ENCODE measurements at places on chromosomes 1 and 21. TPM values are rescaled to one million over a fixed set of nuclear protein-coding genes. Genes with fewer than 3 reads are reported as not detected.

The KCNC4 gene
- 5.7 TPM for total RNA-seq

The AKR7A3 gene
- total RNA-seq: 0.54 TPM

The CFHR4 gene
- total RNA-seq: not detected

The CLDN14 gene
- total RNA-seq: not detected

The NBPF14 gene
- 47.4 TPM for total RNA-seq

The DMRTA2 gene
- total RNA-seq: not detected

The FBXO2 gene
- 0.27 TPM for total RNA-seq

The LCE1C gene
- not detected for total RNA-seq

The KRTAP11-1 gene
- total RNA-seq: not detected

The GJA9 gene
- not detected for total RNA-seq

The DAB1 gene
- total RNA-seq: under 0.01 TPM

The F3 gene
- 0.27 TPM for total RNA-seq

The ERO1B gene
- total RNA-seq: 4.8 TPM

The SLC6A9 gene
- 0.81 TPM for total RNA-seq

The TNFRSF25 gene
- total RNA-seq: 7.3 TPM

The PCSK9 gene
- under 0.01 TPM for total RNA-seq

The TMEM81 gene
- total RNA-seq: 0.54 TPM

The THEM5 gene
- not detected for total RNA-seq

The TEX38 gene
- total RNA-seq: not detected

The PRDM16 gene
- total RNA-seq: 19.9 TPM

The CLCA2 gene
- not detected for total RNA-seq

The PLPPR5 gene
- total RNA-seq: not detected

The LRRC3 gene
- 1.1 TPM for total RNA-seq
